ENCODE measurements at places on chromosomes 7 and 10.

- no peak overlapping the region for H3K4me3 ChIP-seq
- H3K4me1 ChIP-seq, result peaks cover 19% of the 10 kb centered on the region
- H3K36me3 ChIP-seq, result no peaks in the 10 kb centered on the region
- no peak for DNase-seq
- H3K27ac ChIP-seq, result no peak overlapping the region
These were observed 2.9 kb downstream of the ECHDC3 start for GRCh38 chr10:11745045-11745444.

GRCh38 chr10:31650010-31650409, 278.6 kb downstream of the ARHGAP12 start:
- H3K36me3 ChIP-seq, result no peaks in the 10 kb centered on the region
- no peak overlapping the region for H3K4me3 ChIP-seq
- peaks cover 27% of the 10 kb centered on the region for H3K4me1 ChIP-seq
- H3K27me3 ChIP-seq, result no peaks in the 10 kb centered on the region

GRCh38 chr7:9407816-9408215, 974.4 kb downstream of the NXPH1 start:
- no peaks in the 10 kb centered on the region for H3K4me1 ChIP-seq
- H3K27me3 ChIP-seq, result no peaks in the 10 kb centered on the region
- H3K36me3 ChIP-seq, result no peaks in the 10 kb centered on the region
- no peak for DNase-seq

DNA sequence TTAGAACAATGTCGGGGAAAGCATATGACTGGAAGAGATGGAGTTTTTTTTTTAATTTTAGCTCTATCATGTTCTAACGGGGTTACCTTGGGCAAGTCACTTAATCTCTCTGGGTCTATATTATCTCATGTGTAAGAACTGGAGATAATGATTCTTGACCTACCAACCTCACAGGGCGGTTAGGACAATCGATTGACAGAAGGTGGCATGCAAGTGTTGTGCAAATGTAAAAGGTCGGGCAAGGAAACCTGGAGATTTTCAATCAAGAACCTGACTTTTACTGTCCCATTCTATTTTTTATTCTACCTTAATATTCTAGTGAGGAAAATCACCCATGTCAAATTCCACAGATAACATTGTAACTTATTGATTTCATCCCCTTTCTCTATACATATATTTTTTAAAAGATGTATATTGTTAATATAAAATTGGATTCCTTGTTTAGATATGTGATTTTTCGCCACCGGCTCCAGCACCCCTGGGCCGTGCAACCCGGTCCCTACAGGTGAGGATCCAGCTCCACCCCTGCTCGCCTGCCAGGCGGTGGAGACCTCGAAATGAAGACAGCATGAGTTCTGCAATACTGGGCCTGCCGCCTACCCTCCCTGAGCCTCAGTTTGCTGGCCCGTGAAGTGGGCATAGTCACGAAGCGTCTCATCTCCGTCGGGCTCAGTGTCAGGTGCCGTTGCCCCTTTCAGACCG, 497.6 kb upstream of the PHF14 start:
- no peaks in the 10 kb centered on the region for H3K36me3 ChIP-seq
- no peak overlapping the region for H3K27ac ChIP-seq
- no peaks in the 10 kb centered on the region for H3K27me3 ChIP-seq
- H3K4me3 ChIP-seq, result no peak overlapping the region

DNA sequence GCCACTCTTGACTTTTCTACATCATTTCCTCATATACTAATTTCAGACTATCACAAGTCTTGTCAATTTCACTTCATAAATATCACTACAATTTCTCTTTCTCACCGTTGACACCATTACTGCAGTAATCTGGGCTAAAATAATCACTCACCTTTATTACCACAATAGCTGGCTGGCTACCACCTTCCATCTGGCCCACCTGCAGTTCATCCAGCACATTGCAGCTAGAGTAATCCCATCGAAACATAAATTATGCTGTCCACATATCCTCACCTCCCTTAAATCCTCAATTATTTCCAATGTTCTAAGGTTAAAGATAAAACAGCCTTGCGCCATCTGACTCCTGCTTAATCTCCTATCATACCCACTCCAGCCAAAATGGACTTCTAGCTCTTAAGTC, 16.0 kb downstream of the DGKB start:
- no peak overlapping the region for H3K27ac ChIP-seq
- H3K36me3 ChIP-seq, result no peaks in the 10 kb centered on the region
- no peaks in the 10 kb centered on the region for H3K4me1 ChIP-seq
- no peak for DNase-seq
- H3K4me3 ChIP-seq, result no peak overlapping the region

- no peak for DNase-seq
- no peaks in the 10 kb centered on the region for H3K36me3 ChIP-seq
- H3K4me3 ChIP-seq, result no peak overlapping the region
- H3K27ac ChIP-seq, result no peak overlapping the region
- no peaks in the 10 kb centered on the region for H3K27me3 ChIP-seq
These were observed 92.5 kb upstream of the VIPR2 start for GRCh38 chr7:159237022-159237653.

DNA sequence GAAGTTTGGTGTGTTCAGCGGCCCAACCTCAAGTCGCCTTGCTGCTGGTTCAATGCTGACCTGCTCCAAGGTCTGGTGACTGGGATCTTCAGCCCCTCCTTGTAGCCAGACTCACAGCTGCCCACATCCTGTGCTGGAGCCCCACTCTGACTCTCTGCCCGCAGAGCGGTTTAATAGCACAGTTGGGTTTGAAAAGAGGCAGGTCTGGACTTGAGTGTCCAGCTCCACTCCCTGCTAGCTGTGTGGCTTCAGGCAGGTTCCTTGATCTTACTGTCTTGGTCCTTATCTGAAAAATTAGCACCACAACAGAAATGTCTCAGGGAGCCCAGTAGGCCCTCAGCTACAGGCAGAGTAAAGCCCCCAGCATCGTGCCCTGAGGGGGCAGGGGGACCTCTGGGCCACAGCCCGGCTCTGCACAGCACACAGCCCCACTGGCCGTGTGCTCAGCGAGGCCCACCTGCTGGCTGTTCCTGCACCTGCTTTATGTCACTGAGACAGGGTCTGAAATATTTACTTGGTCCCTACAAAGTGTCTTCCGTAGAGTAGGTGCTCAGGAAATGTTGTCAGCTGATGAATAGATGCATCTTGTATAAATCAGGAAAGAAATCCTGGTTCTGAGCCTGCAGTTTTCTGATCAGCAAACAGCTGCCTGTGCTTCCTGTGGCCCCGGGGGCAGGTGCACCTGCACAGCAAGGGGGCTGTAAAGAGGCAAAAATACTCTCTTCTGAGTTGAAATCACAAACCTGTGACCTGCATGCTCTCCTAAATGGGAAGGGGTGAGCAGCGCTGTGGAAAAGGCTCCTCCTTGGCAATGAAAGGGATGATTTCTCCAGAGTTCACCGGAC, 155.5 kb downstream of the SVIL start:
- no peak overlapping the region for H3K27ac ChIP-seq
- H3K36me3 ChIP-seq, result no peaks in the 10 kb centered on the region
- H3K4me3 ChIP-seq, result no peak overlapping the region
- peaks cover 14% of the 10 kb centered on the region for H3K4me1 ChIP-seq
- peak; percentile 71 for DNase-seq
- no peaks in the 10 kb centered on the region for H3K27me3 ChIP-seq

GRCh38 chr10:89657302-89657701, 12.3 kb upstream of the PANK1 start:
- no peak overlapping the region for H3K27ac ChIP-seq
- no peak overlapping the region for H3K4me3 ChIP-seq
- no peaks in the 10 kb centered on the region for H3K27me3 ChIP-seq

DNA sequence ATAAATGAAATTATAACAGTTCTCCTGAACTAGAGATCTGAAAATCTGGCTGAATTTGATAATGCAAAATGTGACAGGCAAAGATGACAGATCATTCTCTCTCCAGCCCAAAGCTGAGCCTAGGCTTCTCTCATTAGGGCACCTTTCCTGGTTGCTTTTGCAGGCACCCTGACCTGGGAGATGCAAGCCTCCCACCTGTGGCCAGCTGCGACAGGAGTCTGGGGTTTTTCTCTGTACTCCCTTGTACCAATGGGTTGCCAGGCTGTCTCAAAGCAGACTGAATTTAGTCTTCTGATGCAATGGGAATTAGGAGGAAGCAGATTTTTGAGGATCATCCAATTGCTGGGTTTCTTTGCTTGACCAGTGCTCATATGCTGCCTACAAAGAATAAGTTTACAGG, 85.0 kb upstream of the EFCAB10 start:
- no peak for DNase-seq
- no peak overlapping the region for H3K27ac ChIP-seq
- peaks cover 21% of the 10 kb centered on the region for H3K36me3 ChIP-seq
- no peak overlapping the region for H3K4me3 ChIP-seq
- no peaks in the 10 kb centered on the region for H3K27me3 ChIP-seq

Measured in vagina (tissue), 2 donors.